ENCODE measurements at places on chromosomes 1 and 21.
A peak's percentile ranks its signal among the peaks of the same experiment; 100 is the strongest.

- no peak for DNase-seq
Observed at GRCh38 chr1:87219626-87220025, 109.1 kb upstream of the LMO4 start.

GRCh38 chr1:116847688-116848531 is 61.8 kb upstream of the PTGFRN start:
- DNase-seq, result no peak

GRCh38 chr1:222106377-222106776 is 364.5 kb upstream of the DUSP10 start:
- DNase-seq, result no peak

DNA sequence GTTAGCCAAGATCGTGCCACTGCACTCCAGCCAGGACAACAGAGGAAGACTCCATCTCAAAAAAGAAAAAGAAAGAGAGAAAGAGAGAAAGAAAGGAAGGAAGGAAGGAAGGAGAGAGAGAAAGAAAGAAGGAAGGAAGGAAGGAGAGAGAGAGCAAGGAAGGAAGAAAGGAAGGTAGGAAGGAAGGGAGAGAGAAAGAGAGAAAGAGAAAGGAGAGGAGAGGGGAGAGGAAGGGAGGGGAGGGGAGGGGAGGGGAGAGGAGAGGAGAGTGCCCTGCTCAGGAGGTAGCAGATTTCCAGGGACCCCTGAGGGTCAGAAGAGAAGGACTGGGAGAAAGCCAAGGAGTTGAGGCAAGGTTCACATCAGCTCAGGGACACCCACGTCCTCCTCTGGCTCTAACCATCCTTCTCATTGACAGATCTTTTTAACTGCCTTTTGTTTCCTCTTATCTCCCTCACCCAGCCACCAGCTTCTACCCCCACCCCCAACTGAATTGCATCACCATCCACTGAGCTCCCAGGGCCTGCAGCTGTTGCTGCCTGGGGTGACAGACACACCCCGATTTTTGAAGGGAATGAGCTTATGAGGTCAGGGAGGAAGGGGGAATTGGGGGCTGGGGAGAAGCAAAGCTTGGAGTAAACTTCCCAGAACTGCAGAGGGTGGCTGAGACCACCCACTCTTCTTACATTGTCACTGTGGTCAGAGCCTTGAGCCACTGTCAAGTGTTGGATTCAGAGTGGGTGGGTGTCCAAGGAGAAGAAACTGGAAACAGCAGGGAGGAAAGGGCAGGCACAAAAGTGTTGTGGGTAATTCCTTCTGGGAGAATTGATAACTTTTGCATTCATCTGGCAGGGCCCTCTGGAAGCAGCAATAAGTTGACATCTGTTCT is 91.6 kb downstream of the GLUL start:
- peak; percentile 72 for DNase-seq

DNA sequence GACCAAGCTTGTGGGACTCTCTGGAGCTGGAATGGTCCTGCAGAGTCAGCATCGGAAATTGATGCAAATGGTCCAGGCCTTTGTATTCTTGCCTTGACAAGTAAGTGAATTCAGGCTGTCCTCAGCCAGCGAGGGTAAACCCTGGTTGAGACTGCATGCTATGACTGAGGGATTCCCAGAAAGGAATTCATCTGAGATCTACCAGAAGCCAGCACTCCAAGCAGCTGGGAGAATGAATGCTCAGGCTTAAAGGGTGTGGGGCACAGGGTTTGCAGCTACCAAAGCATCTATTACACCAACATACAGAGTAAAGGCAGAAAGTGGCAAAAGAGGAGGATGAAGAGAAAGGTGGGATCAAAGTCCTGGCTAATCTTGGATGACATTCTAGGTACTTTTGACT is 257.0 kb upstream of the LYPLAL1 start:
- no peak for DNase-seq

GRCh38 chr1:40634901-40635655 is 30.4 kb downstream of the RIMS3 start:
- no peak for DNase-seq

- DNase-seq, result no peak
Observed at GRCh38 chr1:27605796-27606707, 2.1 kb upstream of the AHDC1 start.

- no peak for DNase-seq
Observed at GRCh38 chr1:11068600-11069473, 9.0 kb upstream of the SRM start.

- no peak for DNase-seq
Observed at GRCh38 chr1:76503100-76503499, 364.2 kb upstream of the ST6GALNAC5 start.

- DNase-seq, result no peak
Observed at GRCh38 chr21:16211339-16212303, 481.8 kb downstream of the USP25 start.

DNA sequence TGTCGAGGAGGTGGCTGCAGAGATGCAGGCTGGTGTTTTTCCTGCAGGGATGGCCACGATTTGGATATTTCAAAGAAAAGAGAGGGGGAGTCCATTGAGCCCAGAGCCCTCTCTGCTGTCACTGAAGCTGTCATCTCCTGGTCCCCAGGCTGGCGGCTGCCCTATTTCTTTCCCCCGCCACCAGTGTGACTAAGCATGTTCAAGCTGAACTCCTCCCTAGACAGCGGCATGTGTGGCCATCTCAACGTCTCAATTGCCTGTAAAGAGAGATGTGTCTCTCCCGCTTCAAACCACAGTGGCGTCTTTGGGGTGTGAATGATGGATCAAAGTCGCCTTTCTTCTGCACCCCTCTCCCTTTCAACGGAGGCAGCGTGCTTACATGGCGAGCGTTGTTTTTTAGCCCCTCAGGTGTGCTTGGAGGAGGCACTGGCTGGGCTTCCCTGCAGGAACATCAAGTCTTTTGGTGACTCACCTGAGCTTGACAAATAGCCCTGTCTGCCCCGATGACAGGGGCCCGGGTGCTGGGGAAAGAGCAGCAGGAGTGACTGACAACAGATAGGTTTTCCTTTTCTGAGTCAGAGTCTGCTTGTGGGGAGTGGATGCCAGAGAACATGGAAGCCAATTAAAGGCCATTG is 346.4 kb upstream of the AJAP1 start:
- no peak for DNase-seq

DNA sequence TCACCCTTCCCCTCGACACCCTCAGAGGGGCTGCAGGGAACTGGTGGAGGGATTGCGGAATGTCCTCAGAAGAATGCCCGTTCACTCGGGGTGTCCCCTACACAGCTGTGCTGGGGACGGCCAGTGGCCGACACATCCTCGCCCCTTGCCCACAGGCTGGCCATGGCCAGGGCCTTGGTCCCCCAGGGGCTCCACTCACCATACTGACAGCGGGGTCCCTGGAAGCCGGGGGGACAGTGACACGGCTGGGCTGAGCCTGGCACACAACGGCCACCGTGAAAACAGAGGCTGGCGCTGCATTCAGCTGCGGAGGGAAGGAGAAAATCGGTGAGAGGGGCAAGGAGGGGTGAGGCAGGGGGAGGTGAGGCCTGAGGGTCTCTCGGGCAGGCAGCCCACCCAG is 31.7 kb downstream of the MEGF6 start:
- DNase-seq, result no peak

DNA sequence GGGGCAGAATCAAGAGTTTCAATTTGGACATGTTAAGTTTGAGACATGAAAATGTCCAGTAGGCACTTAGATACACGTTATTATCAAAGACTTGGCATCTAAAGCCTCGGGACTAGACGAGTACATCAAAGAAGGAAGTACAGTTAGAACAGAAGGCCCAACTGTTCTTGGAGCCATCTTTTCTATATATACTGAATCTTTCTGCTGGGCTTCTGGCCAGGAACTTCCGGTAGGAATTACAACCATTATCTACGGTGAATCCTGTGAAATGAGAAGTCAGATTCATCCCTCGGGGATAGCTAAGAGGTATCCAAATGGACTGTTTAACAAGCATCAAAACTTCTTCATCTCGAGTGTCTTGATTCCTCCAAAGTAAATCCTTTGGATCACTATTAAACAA is 34.4 kb upstream of the NRDC start:
- no peak for DNase-seq

DNA sequence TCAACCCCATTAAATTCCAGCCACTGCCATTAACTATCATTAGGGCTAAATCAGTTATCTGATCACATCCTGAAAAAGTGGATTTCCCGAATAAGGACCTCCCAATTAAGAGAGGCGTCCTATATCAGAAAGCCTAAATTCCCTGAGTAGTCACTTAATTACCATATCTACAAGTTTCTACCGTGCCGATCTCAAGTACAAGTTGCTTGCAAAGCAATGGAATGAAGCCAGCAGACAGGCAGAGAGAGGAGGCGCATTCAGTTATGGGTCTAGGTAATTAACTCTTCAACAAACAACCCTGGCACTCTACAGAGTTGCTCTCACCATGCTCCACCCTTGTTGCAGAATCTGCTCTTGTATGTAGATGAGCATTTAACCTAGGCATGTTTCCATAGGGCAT is 494.6 kb upstream of the RUNX1 start:
- DNase-seq, result no peak

GRCh38 chr1:108749081-108749480 is 2.6 kb downstream of the STXBP3 start:
- no peak for DNase-seq

DNA sequence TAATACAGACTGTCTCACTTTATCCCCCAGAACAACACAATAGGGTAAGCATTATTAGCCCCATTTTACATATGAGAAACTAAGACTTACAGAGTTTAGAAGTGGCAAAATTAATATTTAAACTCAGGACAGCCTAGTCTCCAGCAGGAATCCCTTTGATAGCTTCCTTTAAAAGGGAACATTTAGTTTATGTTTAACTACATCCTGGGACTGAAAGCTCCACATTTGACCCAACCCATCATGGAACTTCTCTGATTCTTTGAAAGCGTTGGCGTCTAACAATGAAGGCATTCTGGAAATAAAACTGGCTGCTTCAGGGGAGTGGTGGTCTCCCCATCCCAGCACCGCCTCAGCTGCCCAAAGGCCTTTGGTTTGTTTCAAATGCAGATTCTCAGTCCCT is 250.6 kb upstream of the NFIA start:
- DNase-seq, result no peak

DNA sequence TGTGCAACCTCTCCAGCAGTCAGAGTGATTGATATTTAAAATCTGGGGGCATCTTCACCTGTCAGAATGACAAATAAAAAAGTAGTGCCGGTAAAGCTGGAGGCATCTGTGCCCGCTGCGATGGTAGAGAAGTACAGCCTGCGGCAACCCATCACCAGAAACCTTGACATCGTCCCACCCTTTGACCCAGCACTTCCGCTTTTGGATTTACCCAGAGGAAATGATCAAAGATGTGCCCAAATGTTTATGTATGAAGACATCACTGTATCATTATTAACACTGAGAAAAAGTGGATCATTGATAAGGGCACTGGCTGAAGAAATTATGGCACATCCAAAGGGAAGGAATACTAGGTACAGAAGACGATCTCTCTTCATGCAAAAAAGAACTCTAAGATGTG is 96.0 kb downstream of the PGBD5 start:
- DNase-seq, result no peak

DNA sequence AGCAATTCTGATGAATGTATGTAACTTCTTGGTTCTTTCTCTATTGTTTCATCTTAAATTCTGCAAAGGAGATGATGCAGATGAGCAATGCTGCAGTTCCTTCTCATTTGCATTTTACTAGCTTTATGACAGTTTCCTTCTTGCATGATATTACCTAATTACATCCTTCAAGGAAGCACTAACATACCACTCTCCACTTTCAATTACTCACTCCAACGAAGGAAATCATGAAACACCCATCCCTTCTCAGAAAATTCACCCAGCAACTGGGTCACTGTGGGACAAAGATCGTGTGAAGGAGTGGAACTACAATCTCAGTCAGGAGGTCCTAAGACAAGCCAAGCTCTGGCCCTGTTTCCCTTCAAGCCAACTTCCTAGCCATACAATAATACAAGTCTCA is 142.3 kb downstream of the CHD1L start:
- DNase-seq, result no peak

DNA sequence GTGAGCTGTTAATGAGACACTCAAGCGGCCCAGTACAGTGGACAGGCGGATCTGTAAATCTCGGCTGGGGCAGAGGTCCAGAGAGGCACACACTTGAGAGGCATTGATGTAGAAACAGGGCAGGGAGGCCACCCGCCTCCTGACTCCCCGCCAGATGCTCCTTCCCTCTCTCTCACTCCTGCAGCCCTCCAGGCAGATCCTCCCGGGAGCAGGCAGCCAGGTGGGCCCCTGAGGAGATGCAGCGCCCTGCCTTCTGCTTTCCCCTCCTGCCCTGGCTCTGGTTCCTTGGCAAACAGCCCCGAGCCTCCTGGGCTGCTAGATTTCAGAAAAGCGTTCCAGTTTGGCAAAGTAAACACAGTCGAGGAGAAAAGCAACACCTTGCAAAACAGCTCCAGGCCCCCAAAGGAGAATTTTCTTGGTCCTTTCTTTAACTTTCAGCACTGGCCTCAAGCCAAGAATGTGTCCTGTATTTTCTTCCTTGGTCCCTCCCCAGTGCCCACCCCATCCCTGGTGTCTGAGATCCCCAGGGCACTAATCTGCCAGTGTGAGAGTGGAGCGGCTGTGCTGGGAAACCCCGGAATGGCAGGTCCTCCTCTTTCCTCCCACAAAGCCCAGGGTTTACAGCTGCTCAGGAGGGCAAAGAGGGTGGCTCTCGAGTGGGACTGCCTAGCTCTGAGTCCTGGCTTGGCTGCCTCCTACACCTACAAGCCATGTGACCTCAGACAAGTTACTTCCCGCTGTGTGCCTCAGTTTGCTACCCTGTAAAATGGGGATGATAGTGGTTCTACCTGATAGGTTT is 29.4 kb upstream of the IFNLR1 start:
- DNase-seq, result no peak

DNA sequence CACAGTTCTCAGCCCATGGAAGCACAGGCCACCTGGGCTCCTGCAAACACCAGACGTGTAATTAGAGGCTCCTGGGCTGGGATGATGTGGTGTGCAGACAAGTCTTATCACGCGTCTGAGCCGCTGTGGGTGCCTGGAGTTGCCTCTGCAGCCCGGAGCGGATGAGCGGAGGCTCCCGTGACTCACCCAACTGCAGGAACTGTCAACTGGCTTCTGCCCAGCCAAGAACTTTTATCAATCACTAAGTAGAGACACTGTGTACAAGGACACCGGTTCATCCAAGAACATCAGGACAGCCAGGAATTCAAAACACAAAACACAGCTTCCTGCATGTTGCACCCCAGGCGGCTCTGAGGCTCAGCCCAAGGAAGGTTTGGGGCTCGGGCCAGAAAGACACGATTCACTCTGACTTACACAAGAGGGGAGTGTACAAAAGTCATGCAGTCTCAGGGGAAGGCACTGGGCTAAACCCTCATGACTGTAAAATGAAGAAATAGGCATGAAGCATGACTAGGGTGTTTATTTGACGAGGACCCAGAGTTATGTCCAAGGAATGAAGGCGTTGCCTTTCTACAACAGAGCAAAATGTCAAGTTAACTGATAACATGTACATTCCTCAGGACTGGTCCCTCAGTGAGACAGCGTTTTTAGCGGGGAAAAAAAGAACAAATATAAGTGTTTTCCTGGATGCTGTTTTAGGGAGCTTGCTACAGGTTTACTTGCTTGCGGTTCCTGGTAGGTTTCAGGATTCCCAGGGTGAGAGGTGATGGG is 21.1 kb downstream of the ERRFI1 start:
- no peak for DNase-seq

GRCh38 chr21:31455506-31455905 is 111.4 kb upstream of the TIAM1 start:
- no peak for DNase-seq
